ENCODE measurements at places on chromosomes 11 and 22.

DNA sequence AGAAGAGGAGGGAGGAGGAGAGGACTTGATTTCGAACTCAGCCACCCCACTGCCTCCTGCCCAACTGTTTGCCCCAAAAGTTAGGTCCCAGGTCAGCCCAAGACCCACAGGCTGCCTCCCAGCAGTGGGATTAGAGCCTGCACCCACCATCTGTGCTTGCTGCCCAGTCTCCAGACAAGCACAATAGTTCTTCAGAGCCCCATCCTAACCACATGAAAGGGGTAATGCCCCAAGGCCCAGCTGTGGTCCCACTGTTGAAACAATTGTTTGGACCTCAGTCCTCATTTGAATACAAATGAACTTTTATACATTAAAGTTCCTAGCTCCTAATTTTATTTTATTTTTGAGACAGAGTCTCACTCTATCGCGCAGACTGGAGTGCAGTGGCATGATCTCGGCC, 5.4 kb upstream of the VPS51 start:
- DNase-seq, result no peak

DNA sequence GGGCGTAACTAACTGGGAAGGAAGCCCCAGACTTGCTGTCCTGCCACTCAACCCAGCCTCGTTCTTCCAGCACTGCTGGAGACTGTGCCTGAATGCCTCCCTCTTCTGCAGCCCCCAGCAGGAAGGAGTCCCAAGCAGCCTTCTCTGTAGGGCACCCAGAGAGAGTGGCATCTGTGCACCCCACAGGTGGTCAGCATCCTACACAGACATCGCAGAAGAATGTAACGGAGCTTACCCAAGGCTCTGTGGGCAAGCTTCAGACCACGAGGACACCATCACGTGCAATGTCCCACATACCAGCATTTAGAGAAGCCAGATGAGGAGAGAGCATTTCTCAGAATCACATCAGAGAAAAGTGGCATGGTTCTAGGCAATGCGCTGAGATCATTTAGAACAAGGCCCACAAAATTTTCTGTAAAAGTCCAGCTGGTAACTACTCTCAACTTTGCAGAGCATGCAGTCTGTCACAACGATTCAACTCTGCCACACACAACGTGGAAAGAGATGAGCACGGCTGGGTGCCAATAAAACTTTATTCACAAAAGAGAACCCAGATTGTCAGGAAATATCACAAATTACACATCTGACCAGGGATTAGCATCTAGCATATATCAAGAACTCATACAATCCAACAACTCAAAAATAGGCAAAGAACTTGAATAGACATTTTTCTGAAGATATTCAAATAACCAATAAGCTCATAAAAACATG, 33.4 kb downstream of the SHANK2 start:
- no peak for DNase-seq

- DNase-seq, result no peak
Measured at GRCh38 chr11:102436561-102436960, 16.0 kb downstream of the TMEM123 start.

- DNase-seq, result no peak
Measured at GRCh38 chr11:27210531-27210930, 152.5 kb downstream of the CCDC34 start.

GRCh38 chr11:57349491-57350274, 11.5 kb downstream of the P2RX3 start:
- DNase-seq, result peak; percentile 60

- no peak for DNase-seq
Measured at GRCh38 chr11:114060392-114061047, 1.0 kb downstream of the ZBTB16 start.

DNA sequence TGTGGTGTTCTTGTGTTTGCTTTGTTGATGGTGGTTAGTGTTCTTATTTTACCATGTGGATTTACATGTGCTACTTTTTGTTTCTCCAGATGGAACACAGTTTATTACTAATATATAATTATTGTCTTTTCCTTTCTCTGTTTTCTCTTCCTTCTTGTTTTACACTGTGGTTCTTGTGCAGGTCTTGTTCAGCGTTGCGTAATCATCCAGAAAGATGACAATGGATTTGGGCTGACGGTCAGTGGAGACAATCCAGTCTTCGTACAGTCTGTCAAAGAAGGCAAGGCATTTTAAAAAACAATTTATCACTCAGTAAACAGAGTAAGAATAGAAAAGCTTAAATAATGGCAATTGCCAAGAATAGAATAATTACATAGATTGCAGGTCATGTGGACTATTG, 84.4 kb downstream of the ARHGEF12 start:
- no peak for DNase-seq

DNA sequence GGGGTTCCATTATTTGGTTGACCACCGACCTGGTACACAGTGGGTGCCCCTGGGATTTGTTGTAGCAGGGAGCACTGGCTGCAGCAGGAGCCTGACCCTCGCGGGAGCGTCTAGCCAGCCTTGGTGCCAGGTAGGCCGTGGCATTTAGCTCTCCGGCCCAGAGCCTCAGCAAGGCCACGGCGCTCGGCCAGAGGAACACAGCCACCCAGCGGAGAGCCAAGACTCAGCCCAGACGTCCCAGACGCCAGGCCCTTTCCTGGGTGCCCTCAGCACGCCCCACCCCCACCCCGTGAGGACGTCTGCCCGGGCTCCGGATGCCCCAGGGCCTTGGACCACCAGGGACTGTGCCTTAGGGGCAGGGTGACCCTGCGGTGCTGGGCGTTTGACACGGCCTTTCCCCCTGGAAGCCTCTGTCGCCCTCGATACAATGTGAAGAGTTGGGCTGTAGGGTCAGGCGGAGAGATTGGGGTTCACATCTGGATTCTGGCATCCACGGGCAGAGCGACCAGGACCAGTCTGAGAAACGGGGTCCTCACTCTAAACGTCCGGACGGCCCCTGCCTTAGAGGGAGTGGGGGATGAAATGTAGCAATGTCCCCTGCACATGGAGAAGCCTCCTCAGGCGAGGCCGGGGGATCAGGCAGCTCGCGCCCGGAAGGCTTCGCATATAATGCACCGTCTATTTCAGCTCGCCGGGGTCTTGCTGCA, 99.2 kb upstream of the FGF3 start:
- no peak for DNase-seq

- no peak for DNase-seq
Measured at GRCh38 chr11:123194337-123195187, 486 bp downstream of the CLMP start.

Data from activated CD4-positive, alpha-beta T cell treated with anti-CD3 and anti-CD28 coated beads, Interleukin-10, Interleukin-2, amounts not matched to agents 100 ng/mL and 50 ng/mL, durations not matched to agents 16 hours and 8 hours (primary cell).